Activated CD4-positive, alpha-beta T cell treated with anti-CD3 and anti-CD28 coated beads, Interleukin-10, Interleukin-2, amounts not matched to agents 100 ng/mL and 50 ng/mL, durations not matched to agents 16 hours and 8 hours (primary cell): ENCODE measurements at places on chromosomes 1 and 21.

- no peak for DNase-seq
These were observed 43.6 kb downstream of the AKNAD1 start for GRCh38 chr1:108813326-108813725.

DNA sequence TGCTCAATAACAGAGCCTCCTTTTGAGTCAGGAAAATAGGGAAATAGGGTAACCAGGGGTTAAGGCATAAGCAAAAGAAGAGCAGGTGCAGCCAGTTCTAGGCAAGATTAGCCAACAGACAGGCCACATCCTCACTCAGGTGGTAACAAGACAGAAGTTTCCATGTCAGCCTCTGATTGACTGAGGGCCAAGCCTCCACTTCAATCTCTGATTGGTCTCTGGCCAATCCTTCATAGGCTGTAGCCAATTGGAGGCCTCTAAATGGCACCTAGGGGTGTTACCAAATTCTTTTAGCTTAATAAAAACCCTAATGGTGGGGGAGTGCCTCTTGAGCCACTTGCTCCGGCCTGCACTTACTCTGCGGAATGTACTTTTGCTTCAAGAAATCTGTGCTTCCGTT, 37.2 kb downstream of the LACTBL1 start:
- DNase-seq, result no peak

- no peak for DNase-seq
These were observed 20.5 kb downstream of the PLA2G4A start for GRCh38 chr1:186849271-186849671.

GRCh38 chr1:159937054-159937750, 8.2 kb downstream of the IGSF9 start:
- no peak for DNase-seq

DNA sequence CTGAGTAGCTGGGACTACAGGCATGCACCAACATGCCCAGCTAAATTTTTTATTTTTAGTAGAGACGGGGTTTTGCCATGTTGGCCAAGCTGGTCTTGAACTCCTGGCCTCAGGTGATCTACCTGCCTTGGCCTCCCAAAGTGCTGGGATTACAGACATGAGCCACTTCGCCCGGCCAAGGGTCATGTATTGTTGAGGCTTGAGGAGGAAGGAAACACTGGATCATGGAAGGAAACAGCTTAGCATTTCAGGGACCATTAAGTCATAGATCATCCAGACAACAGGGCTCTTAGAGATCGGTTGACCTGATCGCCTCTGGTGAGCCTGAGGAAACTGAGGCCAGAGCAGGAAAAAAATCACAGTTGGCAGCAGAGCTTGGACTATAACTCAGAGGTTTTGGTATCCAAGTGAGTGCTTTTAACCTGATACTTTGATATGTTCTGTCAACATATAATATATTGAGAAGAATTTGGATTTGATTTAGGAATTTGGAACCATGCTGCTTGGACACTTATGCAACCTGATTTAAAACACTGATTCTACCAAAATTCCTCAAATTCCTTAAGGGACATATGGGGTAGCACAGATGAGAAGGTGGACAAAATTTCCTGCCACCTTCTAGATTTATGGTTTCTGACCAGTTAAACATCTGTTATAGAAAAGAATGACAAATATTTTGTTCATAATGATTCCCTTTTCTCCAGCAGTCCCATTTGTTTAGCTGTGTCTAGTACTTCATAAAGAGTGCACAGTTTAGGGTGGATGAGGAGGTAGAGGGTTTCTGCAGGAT, 13.1 kb upstream of the BMP8A start:
- no peak for DNase-seq

- no peak for DNase-seq
These were observed 142.8 kb downstream of the ETS2 start for GRCh38 chr21:38948377-38949069.

DNA sequence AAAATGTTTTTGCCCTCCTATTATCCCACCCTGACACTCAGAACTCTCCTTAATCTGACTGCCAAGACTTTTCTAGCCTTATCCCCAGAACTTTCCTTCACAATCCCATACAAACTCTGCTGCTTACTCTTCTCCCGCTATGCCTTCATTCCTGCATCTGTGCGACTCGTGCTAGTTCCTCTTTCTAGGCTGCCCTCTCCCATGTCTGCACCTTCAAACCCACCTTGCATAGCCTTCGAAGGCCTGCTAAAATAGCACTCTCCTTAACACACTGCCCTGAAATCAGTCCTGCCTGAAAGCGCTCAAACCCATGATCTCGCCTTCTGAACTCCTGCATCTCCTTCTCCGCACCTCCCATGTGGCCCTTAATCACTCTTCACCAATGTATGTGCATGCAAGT, 2.5 kb upstream of the NCF2 start:
- DNase-seq, result no peak

- no peak for DNase-seq
These were observed 211.0 kb upstream of the RAB4A start for GRCh38 chr1:229059671-229060539.

DNA sequence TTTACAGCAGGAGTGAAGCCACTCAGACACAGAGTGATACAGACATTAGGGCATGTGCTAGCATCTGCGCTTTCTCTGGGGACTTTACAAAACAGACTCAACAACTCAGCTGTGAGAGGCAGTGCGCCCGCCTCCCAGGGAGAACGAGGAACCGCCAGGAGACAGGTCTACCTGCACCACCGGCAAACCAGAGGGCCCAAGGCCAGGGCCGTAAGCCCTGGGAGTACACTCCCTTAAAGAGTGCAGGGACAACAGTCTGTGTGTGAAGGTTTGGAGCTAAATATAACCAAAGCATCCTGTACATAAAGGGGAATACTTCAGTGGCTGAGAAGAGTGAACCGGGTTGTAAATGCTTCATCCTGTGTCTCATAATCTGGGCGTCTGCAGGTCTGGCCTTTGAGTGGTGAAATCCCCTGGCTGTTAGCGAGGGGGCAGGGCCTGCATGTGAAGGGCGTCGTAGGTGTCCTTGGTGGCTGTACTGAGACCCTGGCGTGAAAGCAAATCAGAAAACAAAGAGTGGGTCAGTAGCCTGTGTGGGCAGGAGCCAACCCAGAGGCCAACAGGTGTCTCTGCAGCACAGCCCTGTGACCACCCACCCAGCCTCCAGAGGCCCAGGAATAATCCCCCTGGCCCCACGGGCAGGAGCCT, 86.9 kb downstream of the CD247 start:
- no peak for DNase-seq

DNA sequence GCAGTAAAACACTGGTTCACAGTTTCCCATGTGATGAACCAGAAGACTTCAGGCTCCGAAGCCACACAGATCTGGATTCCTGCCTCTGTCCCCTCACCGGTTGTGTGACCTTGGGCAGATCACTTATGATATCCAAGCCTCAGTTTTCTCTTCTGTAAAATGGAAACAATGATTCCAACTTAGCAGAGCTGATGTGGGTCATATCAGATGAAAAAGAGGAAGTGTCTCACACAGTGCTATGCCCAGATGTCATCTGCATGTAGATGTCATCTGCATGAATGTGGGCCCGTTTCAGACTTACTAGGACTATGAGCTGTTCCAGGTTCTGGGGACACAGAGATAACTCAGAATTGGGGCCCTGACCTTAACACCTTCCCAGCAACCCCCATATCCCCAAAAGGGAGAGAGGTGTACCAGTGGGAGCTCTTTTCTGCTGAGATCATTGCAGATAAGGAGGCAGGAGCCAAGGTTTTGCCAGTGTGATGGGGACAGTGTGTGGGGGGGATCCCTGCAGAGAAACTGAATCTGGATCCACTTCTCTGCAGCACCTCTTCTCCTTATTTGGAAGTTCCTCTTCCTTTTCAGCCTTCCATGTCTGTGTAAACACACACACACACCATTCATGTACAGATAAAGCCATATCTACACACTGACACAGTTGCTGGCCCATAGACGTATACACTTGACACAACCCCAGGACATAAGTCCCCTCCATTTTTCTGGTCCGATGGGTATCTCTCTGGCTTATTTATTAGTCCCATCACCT, 5.0 kb upstream of the ADGRB2 start:
- peak; percentile 40 for DNase-seq

- DNase-seq, result no peak
These were observed 47.7 kb downstream of the UTP25 start for GRCh38 chr1:209875515-209875914.

- DNase-seq, result peak; percentile 77
These were observed 55.9 kb downstream of the MRPS6 start for GRCh38 chr21:34129039-34129891.

- no peak for DNase-seq
These were observed 4.3 kb downstream of the MYOM3 start for GRCh38 chr1:24107462-24108138.

- DNase-seq, result no peak
These were observed 7.9 kb downstream of the TINAGL1 start for GRCh38 chr1:31583995-31584868.

DNA sequence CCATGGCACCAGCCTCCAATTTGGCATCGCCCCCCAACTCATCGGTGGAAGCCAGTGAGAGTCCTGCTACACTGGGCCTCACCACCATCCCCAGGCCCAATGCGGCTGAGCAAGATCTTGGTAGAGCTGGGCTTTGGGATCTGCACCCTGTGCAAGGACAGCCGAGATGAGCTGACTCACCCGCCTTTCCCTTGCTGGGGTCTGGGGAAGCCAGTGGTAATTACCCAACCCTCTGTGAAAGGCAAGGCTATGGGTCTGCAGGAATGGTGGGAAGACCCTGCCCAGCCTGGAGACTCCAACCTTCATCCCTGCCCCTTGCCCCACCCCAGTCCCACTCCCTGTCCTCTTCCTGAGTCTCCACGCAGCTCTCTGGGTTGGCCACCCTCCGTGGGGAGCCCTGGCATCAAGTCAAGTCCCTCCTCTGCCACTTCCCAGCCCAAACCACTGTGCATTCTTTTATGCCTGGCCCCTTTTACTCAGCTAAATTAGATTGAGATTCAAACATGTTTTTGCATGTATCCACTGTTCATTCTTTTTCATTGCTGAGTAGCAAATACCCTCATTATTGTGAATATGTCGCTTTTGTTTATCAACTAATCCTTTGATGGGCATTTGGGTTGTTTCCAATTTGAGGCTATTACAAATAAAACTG, 8.8 kb downstream of the SMCP start:
- no peak for DNase-seq

DNA sequence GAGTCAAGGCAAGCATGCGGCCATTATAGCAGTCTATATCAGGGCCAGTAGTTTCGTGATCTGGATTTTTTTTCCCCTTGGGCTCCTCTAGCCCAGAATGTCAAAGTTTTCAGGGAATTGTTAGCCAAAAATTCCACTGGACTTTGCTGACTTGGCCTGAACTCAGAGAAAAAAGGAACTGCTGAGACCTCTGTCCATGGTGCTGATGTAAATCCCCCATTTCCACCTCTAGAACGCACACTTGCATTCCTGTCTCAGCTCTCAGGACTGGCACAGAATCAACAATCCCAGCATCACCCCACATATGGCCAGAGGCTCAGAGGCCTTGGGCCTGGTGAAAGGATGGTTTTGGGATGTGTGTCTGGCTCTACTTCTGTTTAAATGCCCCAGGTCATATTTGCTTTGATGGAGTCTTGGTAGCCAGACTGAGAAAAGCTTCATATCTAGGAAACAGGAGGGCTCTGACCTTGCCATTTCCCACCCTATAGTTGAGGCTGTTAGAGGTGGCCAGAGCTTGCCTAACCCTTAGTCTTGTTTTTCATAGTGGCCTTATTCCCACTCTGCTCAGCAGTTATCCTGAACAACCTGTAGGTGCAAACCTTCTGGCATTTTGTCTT, 16.9 kb upstream of the EFCAB14 start:
- peak; percentile 30 for DNase-seq

GRCh38 chr1:9197186-9198099, 37.1 kb upstream of the H6PD start:
- DNase-seq, result no peak

- no peak for DNase-seq
These were observed 369.6 kb upstream of the ADGRL4 start for GRCh38 chr1:79376106-79376505.

- DNase-seq, result no peak
These were observed 35.1 kb downstream of the SLC44A3 start for GRCh38 chr1:94855307-94855700.

GRCh38 chr21:45051580-45052434, 22.6 kb upstream of the ADARB1 start:
- DNase-seq, result no peak

GRCh38 chr21:44942566-44942965, 2.7 kb downstream of the SLX9 start:
- no peak for DNase-seq

DNA sequence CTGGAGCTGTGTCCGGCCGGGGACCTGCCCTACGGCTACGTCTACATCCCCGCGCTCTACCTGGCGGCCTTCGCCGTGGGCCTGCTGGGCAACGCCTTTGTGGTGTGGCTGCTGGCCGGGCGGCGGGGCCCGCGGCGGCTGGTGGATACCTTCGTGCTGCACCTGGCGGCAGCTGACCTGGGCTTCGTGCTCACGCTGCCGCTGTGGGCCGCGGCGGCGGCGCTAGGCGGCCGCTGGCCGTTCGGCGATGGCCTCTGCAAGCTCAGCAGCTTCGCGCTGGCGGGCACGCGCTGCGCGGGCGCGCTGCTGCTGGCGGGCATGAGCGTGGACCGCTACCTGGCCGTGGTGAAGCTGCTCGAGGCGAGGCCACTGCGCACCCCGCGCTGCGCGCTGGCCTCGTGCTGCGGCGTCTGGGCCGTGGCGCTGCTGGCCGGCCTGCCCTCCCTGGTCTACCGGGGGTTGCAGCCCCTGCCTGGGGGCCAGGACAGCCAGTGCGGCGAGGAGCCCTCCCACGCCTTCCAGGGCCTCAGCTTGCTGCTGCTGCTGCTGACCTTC, 412 bp downstream of the GPR25 start:
- DNase-seq, result no peak

GRCh38 chr21:35208810-35209517, 159.9 kb upstream of the RUNX1 start:
- no peak for DNase-seq

GRCh38 chr1:39321979-39322378, 117.5 kb downstream of the MACF1 start:
- DNase-seq, result peak; percentile 22

DNA sequence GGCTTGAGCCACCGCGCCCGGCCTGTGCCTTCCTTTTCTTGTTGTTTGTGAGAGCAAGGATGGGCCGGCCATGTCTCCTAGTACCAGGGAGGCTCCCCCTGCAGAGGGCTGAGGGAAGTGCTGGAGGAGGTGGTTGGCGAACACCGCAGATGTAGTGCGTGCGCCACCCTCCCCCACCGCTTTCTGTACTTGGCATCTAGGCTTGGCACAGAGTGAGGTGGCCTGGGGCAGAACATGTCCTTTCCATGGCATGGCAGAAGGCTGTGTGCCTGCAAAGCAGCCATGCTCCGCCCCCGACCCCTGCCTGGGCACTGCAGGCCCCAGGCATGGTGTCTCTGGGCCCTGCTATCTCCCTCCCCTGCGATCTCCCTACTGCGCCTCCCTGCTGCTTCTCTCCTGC, 30.7 kb downstream of the ALPL start:
- DNase-seq, result peak; percentile 13

DNA sequence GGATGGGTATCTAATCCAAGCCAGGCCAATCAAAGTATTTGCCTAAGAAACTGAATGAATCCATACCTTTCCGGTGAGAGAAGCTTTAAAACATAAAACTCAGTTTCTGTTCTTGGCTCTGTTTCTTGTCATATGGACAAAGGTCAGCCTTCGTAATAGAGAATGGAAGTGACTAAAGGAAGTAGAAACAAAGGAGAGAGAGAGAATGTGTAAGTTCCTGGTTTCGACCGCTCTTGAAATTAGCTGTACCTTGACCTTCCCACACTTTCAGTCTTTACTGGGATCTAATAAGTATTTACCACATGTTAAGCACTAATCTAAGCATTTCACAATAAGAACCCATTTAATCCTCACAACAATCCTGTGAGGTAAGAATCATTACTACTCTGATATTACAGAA, 19.6 kb upstream of the CLCA4 start:
- DNase-seq, result no peak
